WERI-Rb-1 (cell line): ENCODE measurements at places on chromosomes 2 and 18.

DNA sequence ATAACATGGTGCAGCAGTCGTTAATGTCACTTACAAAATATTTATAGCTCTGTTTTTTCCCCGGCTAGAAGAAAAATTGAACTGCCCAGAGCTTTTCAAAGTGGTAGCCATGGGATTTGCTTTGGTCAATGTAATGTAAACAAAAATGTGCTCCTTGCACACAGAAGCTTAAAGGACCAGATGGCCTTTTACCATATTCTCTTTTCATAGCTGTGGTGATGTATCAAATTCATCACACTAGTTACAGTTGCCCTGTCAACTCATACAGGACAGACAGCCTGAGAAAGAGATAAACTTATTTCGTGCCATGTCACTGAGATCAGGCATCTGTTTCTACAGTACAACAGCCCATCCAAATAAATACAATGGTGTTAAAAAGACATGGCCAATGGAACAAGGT lies 368.1 kb upstream of the CDH19 start:
- no peak for DNase-seq

GRCh38 chr18:2002604-2003003 lies 568.7 kb downstream of the METTL4 start:
- no peak for DNase-seq

- DNase-seq: no peak
Measured at GRCh38 chr2:9311488-9311887, 104.9 kb downstream of the ASAP2 start.

DNA sequence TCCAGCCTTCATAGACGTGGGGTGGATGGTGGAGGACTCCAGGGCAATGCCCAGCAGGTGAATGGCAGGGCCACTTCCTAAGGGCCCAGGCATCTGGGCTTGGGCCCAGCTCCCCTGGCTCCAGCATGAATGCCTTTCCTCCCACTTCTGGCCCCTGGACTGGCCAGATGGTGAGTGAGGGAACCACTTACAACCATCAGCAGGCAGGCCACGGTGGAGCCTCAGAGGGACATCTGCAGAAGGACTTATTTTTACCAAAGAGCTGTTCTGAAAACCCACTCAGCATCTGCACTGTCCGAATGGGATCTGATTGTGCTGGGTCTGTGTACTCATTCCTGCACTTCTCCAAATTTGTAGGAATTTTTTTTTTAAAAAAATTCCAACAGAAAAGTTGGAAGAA lies 69.6 kb downstream of the SNTG2 start:
- DNase-seq: no peak

DNA sequence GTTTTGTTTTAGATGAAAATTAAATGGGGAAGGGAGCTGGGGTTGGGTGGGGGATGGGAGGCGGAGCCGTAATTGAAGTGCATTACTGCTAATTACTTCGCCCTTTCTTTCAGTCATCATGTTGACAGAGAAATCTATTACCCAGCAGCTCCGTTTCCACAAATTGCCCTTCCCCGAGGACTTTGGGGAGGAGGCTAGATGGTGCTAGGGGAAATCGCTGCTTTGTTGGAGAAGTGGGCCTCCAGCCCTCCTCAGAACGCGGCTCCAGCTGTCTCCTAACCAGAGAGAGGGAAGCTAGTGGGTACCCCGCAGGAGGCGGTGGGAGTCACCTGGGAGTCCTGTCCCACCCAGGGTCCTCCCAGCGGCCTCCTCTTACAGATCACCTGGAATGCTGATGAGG lies 130.9 kb upstream of the MYCN start:
- DNase-seq: no peak

- DNase-seq: no peak
Measured at GRCh38 chr2:210456571-210456970, 20.0 kb downstream of the LANCL1 start.

- DNase-seq: no peak
Measured at GRCh38 chr2:40189881-40190280, 262.0 kb downstream of the SLC8A1 start.

DNA sequence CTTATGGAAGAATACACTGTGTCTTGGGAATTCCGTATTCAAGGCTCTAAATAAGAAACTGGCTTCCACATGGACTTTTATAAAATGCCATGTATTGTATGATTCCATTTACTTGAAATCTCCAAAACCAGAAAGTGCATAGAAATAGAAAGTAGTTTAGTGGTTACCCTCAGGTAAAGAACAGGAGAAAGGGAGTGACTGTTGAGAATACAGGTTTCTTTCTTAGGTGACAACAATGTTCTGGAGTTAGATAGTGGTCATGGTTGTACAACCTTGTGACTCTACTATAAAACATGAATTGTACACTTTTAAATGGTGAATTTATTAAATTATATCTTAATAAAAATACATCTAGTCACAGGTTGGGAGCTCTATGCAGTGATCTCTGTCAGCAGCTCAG lies 481.8 kb downstream of the SPAG16 start:
- DNase-seq: no peak
